ENCODE measurements at places on chromosomes 6 and 20.

- DNase-seq = no peak
These were observed 27.6 kb upstream of the FUCA2 start for GRCh38 chr6:143539106-143539505.

GRCh38 chr6:32623693-32624092, 13.5 kb upstream of the HLA-DQA1 start:
- no peak for DNase-seq

DNA sequence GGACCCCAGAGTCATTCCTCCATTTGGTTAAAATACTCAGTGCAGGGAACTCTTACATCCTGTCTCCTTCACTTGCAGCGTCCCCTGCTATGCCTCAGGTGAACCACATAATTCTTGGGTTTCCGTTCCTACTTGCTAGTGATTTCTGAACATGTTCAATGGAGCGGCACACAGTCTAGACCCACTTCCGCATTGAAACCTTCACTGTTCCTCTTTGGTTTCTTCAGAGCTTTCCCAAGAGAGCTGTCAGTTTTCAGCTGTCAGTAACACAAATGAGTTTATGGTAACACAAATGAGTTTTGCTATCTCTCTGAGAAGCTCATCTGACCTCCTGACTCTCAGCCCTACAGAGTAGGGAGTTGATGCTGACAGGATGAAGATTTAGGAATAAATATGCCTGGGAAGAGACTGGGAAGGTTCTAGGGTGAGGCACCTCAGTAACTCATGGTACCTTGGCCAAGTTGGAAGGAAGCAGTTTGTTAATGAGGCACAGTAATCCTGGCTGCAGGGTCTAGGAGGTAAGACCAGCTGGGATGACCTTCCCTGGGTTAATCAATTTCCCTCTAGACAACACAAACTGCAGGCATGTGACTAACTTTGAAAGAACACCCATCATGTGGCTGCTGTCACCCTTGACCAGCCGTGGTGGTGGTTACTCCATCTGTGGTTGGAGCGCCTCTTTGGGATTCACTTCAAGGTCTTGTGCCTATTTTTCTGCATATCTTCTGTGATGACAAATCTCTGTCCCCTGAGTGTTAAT, 5.4 kb downstream of the SYS1 start:
- no peak for DNase-seq

DNA sequence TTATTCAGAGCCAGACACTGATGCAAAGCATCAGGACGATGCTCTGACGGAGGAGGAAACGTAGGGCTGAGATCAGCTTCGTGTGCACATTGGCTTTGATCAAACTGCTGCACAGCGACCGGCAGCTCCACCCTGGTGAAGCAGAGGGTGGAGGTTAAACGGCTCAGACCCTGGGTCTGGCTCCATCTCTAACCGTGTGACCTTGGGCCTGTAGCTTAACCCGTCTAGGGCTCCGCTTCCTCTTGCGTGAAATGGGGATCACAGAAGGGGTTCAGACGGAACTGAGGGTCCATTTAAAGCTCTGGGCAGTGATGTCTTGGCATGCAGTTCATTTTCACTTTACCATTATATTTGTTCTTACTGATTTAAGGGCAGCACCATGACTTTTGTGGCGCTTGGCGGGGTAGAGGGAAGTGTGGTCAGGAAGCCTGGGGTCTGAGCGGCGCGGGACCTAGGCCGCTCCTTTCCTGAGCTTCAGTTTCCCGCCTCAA, 644 bp downstream of the RBL1 start:
- DNase-seq = no peak

DNA sequence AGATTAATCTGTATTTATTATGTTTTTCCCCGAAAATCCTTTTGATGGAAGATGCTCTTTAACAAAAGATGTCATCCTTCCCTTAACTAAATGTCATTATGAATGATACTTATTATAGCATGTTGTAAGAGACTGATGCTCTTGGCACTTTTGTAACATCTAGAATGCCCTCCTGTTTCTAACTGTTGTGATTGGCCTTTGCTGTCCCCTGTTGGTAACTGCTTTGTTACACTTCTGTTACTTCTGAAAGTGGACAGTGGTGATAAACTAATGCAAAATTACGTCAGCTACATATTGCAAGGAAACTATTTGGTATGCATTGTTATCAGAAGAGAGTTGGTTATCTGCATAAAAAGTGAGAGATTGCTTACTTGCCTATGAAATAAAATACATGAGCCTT, 5.8 kb downstream of the TTK start:
- DNase-seq = no peak

DNA sequence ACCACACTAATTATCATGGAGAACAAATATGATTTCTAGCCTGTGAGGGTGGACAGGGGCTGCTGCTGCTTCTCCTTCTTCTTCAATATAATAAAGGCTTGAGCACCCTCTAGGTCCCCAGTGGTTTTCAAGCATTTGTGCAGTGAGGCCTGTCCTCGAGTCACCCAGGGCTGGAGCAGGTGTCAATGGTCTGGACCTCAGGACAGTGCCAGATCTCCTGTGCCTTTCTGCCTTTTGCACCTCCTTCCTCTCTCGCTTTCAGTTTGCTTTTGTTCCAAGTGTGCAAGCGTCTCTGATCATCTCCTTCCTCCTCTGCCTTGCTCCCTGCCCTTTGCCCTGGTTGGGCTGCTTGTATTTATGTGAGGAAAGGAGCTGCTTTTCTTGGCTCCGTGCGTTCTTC, 152.2 kb upstream of the SYNDIG1 start:
- DNase-seq = no peak

GRCh38 chr20:19672498-19672897, 85.6 kb upstream of the RIN2 start:
- no peak for DNase-seq

- no peak for DNase-seq
These were observed 62.8 kb upstream of the FOXO3 start for GRCh38 chr6:108497883-108498282.

DNA sequence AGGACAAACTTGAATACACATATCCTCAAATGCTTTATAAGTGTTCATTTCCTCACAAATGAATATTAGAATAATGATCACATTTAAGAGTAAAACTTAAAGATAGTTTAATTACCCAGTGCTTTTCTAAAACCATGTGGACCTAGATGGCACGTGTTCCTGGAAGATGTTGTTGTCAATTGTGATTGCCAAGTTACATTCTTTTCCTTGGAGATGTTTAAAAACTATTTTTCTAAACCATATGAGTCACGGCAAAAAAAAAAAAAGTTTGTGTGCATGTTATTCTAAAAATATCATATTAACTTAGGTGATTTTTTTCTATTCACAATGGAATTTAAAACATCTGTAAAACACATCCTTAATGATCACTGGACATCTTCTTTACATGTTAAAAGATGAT, 51.1 kb downstream of the RCAN2 start:
- no peak for DNase-seq

- no peak for DNase-seq
These were observed 76.6 kb upstream of the STXBP5 start for GRCh38 chr6:147127587-147127986.

GRCh38 chr6:4913705-4914419, 90.0 kb downstream of the RPP40 start:
- DNase-seq = no peak

GRCh38 chr6:54096811-54097210, 14.4 kb upstream of the MLIP start:
- DNase-seq = no peak

DNA sequence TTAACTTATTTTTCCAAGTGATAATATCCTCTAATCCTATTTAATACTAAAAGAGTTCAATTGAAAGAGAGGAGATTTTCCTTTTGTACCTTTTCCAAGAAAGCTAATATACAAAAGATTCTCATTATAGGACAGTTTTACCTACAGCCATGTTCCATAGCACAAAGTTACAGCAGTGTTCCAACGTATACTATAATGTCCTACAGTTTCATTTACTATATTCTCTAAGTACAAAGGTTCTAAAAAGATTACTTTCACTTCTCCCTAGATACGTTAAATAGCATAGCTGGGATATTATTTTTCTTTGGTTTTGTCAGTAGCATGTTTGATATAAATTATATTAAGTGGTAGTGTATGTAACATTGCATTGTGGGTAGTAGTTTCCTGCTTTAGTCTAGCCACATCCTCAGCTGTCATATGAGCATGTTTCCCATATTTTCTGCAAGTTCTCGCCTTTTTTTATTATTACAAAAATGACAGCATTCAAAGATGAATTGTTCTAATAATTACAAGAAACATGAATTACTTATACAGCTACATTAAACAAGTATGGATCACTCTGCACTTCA, 4.4 kb upstream of the RUNX2 start:
- no peak for DNase-seq

DNA sequence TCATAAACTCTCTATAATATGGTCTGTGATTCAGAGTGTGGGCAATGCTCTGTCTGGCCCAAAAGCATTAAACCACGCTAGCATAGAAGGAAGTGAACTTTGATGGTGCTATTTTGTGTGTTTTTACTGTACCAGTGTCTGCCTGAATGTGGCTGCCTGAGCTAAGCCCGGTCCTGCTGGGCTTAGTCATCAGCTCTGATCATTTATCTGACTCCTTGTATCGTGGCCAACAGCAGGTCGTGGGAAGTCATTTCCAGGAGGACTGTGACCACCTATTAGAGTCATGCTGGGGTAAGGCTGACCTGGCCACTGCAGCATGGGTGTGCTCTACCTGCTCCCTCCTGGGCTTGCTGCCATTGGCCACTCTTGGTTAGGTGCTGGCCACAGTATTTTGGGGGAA, 239.1 kb upstream of the CEP162 start:
- no peak for DNase-seq

DNA sequence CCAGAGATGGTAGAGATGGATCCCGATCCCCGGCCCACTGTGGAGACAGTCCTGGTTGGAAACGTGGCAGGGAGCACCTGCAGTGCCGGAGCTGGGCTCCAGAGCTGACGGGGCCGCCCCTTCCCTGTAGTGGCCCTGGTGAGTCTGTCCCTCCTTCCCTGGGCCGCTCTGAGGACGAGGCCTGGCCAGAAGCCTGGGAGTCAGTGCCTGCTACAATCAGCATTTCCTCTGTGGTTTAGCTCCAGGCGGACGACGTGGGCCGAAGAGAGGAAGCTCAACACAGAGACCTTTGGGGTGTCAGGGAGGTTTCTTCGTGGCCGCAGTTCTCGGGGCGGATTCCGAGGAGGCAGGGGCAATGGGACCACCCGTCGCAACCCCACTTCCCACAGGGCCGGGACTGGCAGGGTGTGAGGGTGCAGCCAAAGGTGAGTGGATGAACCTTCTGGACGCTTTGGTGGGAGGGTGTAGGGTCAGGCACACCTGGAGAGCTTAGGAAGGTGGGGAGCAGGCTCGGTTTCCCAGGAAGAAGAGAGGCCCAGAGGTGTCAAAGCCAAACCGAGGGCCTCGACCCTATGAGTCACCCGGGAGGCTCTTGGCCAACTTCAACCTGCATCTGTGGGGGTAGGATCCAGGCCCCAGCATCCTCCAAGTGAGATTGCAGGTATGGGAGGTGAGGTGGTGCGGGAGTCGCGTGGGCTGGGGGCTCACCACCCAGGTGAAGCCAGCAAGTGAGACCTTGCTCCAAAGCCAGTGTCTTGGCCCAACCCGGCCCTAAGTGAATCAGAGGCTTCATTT, 9.9 kb downstream of the PSMA7 start:
- no peak for DNase-seq

DNA sequence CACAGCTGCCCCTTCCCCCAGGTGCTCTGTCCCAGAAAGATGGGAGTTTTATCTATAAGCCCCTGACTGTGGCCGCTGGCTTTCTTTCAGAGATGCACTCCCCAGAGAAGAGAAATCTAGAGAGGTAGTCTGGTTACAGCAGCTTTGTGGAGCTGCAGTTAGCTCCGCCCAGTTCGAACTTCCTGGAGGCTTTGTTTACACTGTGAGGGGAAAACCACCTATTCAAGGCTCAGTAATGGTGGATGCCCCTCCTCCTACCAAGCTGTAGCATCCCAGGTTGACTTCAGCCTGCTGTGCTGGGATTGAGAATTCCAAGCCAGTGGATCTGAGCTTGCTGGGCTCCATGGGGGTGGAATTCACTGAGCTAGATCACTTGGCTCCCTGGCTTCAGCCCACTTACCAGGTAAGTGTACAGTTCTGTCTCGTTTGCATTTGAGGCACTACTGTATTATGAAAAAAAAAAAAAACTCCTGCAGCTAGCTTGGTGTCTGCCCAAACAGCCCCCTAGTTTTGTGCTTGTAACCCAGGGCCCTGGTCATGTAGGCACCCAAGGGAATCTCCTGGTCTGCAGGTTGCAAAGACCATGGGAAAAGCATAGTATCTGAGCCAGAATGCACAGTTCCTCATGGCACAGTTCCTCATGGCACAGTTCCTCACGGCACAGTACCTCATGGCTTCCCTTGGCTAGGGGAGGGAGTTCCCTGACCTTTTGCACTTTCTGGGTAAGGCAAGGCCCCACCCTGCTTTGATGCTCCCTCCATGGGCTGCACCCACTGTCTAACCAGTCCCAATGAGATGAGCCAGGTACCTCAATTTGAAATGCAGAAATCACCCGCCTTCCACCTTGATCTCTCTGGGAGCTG, 275.0 kb downstream of the CENPW start:
- DNase-seq = no peak

- peak; percentile 81 for DNase-seq
These were observed 309.3 kb downstream of the PRL start for GRCh38 chr6:21987501-21987957.

DNA sequence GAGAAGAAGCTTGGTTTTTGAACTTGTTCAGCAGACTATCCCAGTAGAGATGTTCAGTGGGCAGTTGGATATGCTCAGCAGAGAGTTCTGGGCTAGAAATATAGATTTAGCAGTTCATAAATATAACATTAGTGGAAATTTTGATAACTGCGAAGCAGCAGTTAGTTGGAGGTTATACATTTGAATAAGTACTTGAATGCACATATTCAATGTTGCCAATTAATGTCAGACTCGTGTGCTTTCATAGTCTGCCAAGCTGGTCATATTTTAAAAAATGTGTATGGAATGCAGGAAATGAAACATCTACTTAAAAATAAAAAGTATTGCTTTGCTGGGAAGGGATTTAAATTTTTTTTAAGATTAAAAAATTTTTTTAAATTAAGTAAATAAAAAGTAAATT, 92.5 kb upstream of the E2F3 start:
- no peak for DNase-seq

GRCh38 chr20:46520976-46521579, 7.7 kb upstream of the ZNF334 start:
- no peak for DNase-seq

DNA sequence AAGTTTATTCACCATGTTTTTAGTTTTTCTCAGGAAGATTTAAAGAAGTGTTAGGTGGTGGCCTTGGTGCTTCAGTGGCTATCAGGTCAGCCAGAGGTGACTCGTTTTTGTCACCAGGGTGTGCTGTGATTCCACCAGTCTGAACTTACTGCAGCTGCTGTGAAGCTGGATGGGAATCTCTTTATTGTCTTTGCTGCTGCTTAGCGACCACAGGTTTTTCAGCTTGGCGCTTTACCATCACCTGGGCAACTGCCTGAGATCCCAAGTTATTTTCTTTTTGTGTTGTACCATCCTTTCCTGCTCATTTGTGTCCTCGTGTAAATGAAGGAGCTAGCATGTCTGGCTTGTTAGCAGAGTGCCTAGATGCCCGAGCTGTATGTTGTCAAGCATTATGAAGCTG, 146.9 kb downstream of the MACROD2 start:
- DNase-seq = peak; percentile 63

GRCh38 chr20:11920083-11920482, 2.4 kb downstream of the BTBD3 start:
- DNase-seq = no peak

- DNase-seq = no peak
These were observed 50.5 kb downstream of the CPNE5 start for GRCh38 chr6:36788768-36789167.

Measured in right forelimb (tissue), 1 donor.